ENCODE measurements at places on chromosomes 12 and 14. TPM values are rescaled to one million over a fixed set of nuclear protein-coding genes. Genes with fewer than 3 reads are reported as not detected.

ATN1 gene
- total RNA-seq = 32.7 TPM

SCN8A gene
- total RNA-seq = 3.1 TPM

LYZ gene
- total RNA-seq = 0.07 TPM

ARHGEF25 gene
- total RNA-seq = 2.4 TPM

ZNF10 gene
- 3.3 TPM for total RNA-seq

CAPRIN2 gene
- total RNA-seq = 25.9 TPM

GDF3 gene
- not detected for total RNA-seq

SPATS2 gene
- total RNA-seq = 8.8 TPM

TTC9 gene
- total RNA-seq = 16.5 TPM

GPX2 gene
- total RNA-seq = not detected

CEBPE gene
- not detected for total RNA-seq

KLRD1 gene
- 1.5 TPM for total RNA-seq

KRT78 gene
- total RNA-seq = not detected

DCTN2 gene
- total RNA-seq = 191 TPM

PLBD1 gene
- total RNA-seq = 6.6 TPM

GPR135 gene
- total RNA-seq = 1.9 TPM

A2M gene
- 5.1 TPM for total RNA-seq

RASAL1 gene
- 1.8 TPM for total RNA-seq

SOX5 gene
- total RNA-seq = 1.0 TPM

CCDC177 gene
- total RNA-seq = under 0.01 TPM

DPPA3 gene
- not detected for total RNA-seq

Measured in kidney epithelial cell (primary cell).